ENCODE measurements at places on chromosomes 1 and 21.

- no peak for DNase-seq
These were observed 32.9 kb downstream of the FAM78B start for GRCh38 chr1:166133857-166134256.

- peak; percentile 9 for DNase-seq
These were observed at the start of gene TMEM240 for GRCh38 chr1:1540090-1540817. Gene TMEM240 (minus strand): TSS chr1:1540624. CDS start chr1:1540346, 278 bp downstream.

- DNase-seq, result no peak
These were observed 33.7 kb upstream of the NEK7 start for GRCh38 chr1:198123133-198123532.

DNA sequence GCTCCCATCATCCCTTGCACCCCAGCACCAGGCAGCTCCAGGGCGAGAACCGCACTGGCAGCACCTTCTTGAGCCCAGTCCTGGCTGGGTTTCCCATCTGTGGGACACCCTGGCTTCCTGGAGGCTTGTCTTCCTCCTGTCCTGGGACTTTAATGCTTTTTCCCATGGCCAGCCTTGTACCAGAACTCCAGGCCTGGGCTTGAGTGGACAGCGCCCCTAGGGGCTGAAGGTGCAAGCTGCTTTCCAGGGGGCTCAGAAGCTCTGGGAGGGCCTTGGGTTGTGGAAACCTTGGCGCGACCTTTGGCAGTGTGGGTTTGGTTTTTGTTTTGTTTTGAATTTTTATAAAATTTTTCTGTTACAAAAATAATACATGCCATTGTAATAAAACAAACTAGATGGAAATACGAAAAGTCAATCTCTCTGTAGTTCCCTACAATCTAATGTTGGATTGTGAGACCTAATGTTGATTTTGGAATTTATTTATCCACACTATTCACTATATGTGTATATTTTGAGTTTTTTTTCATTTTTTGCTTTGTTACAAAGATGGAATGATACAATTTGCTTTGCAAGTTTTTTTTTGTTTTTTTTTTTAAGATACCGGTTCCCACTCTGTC, 33.8 kb upstream of the RPL11 start:
- no peak for DNase-seq

DNA sequence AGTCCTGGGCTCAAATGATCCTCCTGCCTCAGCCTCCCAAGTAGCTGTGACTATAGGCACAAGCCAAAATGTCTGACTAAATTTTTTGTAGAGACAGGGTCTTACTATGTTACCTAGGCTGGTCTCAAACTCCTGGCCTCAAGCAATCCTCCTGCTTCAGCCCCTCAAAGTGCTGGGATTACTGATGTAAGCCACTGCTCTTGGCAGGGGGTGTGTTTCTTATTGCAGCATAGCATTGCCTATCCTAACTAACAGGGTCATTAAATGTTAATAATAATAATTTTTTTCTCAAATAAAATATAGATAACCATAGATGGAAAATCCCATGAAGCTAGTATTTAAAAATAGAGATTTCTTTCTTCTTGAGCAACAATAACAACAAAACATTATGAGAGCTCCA, 52.4 kb downstream of the EXO1 start:
- no peak for DNase-seq

GRCh38 chr1:208767816-208768215, 523.6 kb upstream of the PLXNA2 start:
- DNase-seq, result no peak

DNA sequence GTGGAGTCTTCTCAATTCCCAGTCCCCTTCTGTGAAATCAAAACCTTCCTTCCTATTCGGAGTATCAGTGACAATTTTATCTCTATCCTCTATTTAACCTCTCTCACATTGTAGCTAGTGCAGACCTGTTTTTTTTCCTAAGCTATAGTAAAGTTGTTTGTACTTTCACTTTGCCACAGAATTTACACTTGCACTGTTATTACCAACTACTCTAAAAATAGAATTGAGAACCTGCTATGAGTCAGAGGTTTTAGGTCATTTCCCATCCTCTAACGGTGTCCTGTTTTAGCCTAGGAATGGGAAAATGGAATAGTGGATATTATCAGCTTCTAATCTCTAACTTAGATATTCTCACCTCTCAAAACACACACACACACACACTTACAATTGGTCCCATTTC, 862.7 kb downstream of the NCAM2 start:
- DNase-seq, result no peak

- no peak for DNase-seq
These were observed 25.0 kb downstream of the RNU5D-1 start for GRCh38 chr1:44705938-44706337.

- no peak for DNase-seq
These were observed 142.9 kb downstream of the APP start for GRCh38 chr21:26027696-26028095.

GRCh38 chr1:43814401-43814800, 107.1 kb downstream of the ST3GAL3 start:
- no peak for DNase-seq

GRCh38 chr21:37565530-37566223, 199.1 kb downstream of the DYRK1A start:
- DNase-seq, result no peak

DNA sequence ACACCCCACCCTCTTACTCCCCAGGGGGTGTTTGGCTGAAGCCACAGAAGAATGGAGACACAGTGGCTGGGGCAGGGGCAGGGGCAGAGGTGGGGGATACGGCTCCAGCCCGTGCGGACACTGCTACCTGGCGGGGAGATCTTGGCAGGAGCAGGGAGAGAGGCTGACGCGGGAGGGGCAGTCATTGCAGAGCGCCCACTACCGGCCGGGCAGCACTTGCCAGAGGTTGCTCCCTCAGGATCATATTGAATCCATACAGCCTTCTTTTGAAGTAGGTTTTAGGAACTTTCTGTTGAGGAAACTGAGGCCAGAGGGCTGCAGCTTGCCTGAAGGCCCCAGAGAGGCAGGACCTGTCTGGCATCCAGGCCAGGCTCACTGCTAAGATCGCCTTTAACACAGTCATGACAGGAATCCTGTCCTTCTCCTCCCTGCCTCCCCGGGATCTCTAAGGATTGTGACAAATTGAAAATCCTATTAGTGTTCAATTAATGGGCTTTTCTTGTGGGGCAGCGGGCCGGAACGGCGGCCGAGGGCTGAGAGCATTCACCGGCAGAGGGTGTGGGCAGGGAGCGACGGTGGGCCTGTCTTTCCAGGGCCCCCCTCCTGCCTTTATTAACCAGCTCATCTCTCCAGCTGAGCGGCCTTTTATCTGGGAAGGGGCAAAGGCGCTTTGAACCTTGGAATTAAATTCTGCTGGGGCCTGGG, 65.5 kb upstream of the WNT4 start:
- DNase-seq, result no peak

DNA sequence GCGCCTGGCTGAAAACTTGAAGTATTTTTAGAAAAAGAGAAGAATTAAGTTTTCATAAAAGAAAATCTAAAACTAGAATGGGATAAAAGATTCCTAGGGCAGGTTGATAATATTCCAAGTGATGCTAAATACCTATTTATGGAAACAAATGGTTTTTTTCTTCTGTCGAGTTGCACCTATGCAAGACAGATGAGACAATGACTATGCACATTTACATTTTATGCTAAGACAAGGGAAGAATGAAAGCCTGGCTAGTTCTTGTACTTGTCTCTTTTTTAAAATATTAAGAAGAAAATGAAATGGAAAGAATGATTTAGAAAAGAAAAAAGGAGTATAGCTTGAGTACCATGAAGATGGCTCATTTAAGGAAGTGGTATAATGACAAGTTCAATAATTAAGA, 24.4 kb upstream of the USP24 start:
- no peak for DNase-seq

DNA sequence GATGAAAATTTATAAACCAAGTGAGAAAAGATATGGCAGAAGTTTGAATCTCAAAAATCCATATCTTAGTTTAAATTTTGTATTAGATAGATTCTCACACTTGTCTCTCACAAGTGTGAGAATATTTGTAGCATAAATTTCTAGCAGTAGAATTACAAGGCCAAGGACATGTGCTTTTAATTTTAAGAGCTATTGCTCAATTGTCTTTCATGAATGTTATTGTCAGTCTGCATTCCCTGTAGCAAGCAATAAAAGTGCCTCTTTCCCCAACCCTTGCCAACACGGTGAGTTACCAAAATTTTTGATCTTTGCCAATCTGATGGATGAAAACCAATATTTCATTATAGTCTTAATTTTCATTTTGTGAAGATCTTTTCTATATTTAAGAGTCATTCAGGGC, 64.0 kb downstream of the CTH start:
- no peak for DNase-seq

GRCh38 chr1:107405236-107405635, 264.4 kb downstream of the NTNG1 start:
- DNase-seq, result no peak

DNA sequence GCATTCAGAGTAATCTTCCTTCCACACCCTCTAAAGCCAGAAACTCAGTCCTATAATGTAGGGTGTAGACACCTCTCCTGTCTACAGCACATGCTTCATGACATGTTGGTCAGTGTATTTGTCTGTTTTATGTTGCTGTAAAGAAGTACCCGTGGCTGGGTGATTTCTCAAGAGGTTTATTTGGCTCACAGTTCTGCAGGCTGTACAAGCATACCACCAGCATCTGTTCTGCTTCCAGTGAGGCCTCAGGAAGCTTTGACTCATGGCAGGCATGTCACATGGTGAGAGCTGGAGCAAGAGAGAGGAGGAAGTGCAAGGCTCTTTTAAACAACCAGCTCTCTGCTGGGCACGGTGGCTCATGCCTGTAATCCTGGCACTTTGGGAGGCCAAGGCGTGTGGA, 12.1 kb downstream of the PLOD1 start:
- DNase-seq, result no peak

DNA sequence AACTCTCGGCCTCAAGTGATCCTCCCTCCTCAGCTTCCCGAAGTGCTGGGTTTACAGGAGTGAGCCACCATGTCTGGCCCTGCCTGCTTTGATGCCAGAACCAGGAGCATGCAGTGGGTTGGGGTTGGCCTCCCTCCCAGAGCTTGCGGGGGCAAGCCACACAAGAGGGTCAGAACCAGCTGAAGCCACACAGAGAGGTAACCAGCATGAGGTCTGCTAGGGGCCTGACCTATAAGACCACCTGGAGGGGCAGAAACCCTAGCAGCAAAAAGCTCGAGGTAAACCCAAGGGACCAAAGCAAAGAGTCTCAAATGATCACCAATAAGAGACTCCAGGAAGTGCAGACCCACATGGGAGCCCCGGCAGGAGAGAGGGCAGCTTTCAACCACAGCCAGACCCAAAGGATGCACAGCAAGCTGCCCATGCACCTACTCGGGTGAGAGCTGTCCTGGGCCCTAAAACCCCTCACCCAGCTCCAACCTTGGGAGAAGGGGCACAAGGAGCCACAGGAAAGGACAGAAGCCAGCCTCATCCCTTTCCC, 81.2 kb downstream of the TOMM20 start:
- no peak for DNase-seq

GRCh38 chr1:59552007-59552406, 255.1 kb downstream of the FGGY start:
- no peak for DNase-seq

DNA sequence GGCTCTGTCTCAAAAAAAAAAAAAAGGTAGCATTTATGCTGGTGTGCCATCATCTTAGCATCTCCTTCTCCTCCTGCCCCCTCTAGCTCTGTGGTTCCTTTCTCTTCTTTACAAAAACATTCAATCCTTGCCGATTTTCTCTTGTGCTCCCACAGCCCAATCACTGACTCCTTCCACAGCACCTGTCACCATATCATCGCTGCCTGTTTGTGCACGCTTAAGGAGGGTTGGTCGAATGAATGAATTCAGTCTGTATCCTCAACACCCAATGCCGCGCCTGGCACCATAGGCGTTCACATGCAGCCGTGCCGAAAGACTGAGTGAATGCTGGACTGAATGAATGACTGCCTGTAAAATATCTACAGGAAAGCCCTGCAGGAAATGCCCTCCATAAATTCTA, 7.9 kb downstream of the RNU5D-1 start:
- no peak for DNase-seq

DNA sequence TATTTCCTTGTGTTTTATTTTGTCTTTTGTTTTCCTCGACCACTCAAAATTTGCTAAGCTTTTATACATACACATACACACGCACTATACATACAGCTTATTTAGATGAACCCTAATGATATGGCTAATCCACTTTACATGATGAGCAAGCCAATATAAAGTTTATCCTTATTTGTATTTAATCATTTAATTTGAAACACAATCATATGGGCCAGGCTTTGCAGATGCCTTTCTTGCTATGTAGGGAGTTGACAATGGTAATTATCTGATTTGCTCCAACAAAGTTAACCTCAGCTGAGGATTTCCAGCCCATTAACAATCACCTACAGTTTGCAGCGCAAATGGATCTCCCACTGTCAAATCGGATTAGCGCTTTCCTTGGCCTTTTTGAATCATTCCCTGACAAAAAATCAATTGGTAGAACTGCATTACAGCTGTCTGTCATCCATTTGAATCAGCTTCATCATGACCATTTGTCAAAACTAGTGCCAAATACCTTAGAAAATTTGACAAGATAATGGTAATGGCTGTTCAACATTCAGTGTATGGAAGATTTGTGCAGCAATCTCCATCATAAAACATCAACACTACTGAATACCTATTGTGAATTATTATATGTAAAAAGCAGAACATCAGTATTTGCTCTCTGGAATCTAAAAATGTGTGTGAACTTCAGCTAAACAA, 352.6 kb downstream of the MRPL39 start:
- DNase-seq, result no peak

DNA sequence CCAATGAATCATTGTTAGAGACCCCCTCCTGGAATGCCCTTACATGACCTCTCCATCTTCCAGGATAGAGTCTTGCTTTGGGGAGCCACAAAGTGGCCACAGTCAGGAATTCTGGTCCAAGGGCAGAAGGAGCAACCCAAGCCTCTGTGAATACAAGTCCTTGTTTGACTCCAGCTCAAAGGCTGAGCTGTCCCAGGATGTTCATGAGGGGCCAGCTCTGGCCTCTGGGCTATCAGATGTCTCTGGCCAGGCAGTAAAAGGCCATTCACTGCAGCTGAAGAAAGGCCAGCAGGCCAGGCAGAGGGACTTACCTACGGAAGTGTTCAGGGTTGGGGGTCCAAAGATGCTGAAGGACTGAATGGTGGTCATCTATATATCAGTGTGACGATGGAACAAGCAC, 98.3 kb upstream of the IPO9 start:
- no peak for DNase-seq

GRCh38 chr1:174204697-174205308, 45.5 kb downstream of the RABGAP1L start:
- DNase-seq, result no peak
